ENCODE measurements at places on chromosomes 6 and 20.
A peak's percentile ranks its signal among the peaks of the same experiment; 100 is the strongest.

- DNase-seq = no peak
These were observed 62.3 kb downstream of the PAX1 start for GRCh38 chr20:21767739-21768223.

DNA sequence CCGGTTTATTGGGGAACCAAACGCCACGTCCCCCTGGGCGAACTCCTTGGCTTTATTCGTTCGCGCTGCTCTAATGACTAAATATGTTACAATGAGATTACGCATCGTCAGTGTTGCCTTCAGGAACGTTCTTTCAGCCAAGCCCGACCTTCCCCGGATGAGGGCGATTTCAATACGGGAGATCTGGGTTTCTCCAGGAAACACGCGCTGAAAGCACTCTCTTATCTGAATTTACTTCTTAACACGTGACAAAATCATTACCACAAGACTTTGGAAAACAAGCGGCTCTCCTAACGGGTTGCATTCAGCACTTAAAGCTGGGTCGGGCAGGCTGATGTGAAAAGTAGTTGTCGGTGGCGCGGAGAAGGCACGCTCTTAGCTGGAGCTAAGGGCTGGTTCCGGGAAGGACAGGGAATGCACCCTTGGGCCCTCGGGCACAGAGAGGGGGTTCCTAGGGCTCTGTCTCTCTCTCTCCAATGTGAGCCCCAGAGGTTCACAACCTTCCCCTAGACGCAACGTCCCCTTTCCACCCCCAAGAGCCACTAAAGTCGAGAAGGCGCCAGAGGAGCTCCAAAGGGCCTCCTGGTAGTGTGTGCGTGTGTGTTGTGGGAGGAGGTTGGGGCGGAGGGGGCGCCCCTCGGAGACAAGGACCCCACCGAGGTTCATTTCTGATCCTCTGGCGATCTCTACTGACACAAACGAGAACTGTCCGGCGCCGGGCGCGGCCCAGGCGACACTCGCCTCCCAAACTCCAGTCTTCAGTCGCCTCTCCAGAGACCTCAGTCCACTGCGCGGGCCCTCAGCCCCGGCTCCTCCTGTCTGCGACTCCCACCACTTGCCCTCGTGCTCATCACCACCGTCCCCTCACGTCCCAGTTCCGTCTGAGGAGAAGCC is 7.1 kb upstream of the NKX2-2 start:
- no peak for DNase-seq

DNA sequence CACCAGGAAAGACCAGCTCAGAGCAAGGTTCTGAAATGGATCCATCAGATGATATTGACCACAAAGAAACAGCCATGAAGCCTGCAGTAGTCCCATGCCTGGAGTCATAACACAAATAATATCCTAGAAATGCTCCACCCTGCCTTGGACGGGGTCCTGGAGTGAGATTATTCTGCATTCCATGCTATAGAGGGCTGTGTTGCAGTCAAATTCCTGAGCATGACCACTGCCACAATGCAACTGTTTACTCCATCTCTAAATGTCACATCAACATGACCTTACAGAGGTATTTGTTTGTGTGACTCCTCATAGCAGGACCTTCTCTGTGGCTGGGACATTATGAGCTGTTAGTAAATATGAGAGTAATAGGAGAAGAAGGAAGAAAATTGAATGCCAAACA is 257.5 kb upstream of the TCF21 start:
- DNase-seq = no peak

DNA sequence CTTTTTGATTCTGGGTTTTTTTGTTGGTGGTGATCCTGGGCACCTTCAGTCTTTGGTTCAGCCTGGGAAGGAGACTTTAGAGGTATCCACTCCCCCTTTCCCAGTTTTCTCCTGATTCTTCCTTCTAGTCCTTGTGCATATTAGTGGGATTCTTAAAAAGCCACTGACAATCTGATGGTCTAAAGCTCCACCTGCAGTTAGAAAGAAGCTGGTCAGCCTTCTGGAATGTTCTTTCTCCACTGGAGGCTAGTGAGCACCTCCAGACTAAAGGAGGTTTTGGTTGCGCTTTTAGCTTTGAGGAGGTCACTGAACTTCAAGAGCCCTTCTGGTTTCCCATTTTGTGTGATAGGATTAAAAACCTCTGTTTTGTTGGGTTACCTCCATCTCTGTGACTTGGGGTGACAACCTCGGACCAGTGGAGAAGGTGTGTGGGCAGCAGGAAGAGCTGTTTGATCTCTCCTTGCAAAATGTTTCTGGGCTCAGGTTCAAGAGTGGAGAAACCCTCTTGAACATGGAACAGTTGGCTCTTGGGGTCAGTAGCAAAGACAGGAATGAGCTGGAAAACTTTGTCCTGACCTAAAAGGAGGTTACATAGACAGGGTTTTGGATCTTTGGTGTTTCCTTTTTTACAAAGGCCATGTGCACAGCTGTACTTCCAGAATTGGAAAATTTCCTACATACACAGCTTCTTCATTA is 29.0 kb downstream of the JARID2 start:
- DNase-seq = no peak

- DNase-seq = no peak
These were observed 56.5 kb upstream of the ADGRF1 start for GRCh38 chr6:47098570-47098993.

DNA sequence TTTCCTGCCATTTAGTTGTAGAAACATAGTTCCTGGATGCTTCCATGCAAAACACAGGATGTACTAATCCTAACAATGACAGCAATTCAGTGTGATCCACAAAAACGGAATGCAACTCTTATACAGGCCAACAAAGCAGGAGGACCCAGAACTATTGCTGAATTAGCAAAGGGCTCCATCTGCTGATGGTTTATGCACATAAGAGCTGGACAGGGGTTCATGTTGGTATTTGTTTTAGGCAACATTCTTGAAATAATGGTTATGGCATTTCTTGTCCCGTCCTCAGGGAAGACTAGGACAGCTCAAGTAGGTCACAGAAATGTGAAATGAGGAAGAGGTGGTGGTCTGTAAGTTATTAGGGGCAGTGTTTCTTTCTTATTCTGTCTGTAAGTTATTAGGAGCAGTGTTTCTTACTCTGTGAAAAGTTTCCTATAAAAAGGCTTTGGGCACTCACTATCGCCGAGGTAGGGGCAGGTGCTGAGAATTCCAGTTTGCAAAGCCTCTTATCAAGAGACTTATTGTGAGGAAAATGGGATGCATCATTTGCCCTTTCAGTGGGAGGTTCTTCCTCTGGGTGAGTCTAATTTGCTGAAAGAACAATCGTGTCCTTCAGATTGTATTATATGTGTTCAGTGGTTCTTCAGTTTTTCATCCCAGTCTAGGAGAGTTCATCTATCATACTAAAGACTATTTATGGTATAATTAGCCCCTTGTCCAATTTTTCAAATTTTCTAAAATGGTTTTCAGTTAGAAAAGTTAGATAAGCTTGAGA is 171.1 kb downstream of the MCHR2 start:
- peak; percentile 48 for DNase-seq

DNA sequence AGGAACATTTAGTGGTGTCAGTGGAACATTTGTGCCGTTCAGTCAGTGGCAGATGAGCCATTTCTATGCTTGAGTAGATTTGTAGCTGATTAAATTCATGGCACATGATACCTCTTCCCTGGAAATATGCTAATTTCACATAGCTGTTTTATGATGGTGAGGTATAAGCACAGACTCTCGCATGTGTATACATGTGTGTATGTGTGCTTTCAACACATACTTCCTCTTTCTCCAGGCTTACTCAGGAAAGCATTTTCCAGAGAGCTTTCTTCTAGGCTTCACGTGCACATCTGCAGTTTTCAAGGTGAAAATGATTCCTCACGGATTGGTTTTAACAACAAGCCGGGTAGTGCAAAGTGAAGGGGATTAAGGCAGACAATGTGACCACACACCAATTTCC is 396.5 kb downstream of the HDGFL1 start:
- DNase-seq = no peak

GRCh38 chr6:8513174-8513573 is 77.8 kb upstream of the SLC35B3 start:
- no peak for DNase-seq

DNA sequence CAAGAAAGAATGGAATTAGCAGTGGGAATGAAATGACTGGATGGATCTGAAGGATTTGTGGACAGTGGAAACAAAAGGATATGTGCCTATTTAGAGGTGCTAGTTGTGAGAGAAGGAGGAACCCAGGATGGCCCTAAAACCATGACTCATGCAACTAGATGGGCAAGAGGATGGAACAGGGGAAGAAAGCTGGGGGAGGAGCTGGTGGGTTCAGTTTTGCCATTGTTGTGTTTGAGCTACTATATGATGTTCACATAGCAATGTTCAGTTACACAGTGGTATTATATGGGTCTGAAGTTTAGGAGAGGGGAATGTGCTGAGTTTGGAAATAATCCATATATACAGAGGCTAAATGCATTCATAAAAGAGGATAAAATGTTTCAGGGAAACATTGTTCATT is 125.7 kb upstream of the SSTR4 start:
- DNase-seq = no peak

DNA sequence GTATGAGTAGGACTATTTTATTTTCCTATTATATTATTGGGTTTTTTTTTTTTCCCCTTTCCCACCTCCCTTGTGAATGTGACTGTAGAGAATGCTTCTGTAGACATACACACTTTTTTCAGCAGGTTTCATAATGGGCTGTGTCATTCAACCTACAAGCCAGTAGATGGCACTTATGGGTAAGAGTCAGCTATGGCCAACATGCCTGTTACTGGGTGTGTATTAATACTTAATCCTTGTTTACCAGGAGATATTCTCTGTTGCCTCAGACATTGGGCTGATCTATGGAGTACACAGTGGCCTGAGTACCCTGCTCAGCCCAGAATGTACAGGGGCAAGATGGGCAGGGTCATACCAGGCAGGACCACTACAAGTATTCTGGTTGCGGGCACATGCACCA is 382.5 kb downstream of the EPHA7 start:
- no peak for DNase-seq

DNA sequence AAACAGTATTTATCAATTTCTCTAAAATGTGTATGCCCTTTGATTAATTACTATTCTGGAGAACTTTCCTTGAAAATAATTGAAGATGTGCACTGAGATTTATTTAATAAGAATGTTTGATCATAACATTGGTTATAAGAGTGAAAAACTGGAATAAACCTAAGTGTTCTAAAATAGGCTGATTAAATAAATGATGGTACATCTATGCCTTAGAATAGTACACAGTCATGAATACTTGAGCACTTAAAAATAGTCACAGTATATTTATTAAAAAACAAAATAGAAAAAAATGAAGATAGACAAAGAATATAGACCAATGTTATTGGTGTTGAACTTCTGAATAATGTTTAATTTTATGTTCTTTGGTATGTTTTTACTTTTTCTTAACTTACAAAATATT is 93.0 kb downstream of the ZNF217 start:
- no peak for DNase-seq

- no peak for DNase-seq
These were observed 164.1 kb downstream of the TAF4 start for GRCh38 chr20:61901392-61902220.

GRCh38 chr6:33967265-33967767 is 163.5 kb upstream of the MLN start:
- DNase-seq = no peak

GRCh38 chr6:5403609-5404008 is 142.3 kb downstream of the FARS2 start:
- no peak for DNase-seq

DNA sequence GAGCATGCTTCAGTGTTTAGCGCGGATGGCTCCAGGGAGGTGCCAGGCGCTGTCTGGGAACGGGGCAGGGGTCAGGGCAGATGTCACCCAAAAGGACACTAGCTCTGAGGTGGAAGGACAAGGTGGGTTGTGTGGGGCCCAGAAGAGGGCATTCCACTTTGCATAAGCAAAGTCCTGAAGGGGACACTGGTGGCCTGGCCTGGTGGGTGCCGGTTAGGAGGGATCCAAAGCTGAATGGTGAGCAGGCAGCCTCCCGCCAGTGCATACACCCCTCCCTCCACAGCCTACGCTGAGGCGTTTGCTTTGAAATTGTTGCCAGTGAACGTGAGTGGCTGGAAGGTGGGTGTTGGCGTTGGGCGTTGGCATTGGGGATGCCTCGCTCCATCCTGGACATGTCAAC is 192.1 kb downstream of the BMP7 start:
- DNase-seq = no peak

DNA sequence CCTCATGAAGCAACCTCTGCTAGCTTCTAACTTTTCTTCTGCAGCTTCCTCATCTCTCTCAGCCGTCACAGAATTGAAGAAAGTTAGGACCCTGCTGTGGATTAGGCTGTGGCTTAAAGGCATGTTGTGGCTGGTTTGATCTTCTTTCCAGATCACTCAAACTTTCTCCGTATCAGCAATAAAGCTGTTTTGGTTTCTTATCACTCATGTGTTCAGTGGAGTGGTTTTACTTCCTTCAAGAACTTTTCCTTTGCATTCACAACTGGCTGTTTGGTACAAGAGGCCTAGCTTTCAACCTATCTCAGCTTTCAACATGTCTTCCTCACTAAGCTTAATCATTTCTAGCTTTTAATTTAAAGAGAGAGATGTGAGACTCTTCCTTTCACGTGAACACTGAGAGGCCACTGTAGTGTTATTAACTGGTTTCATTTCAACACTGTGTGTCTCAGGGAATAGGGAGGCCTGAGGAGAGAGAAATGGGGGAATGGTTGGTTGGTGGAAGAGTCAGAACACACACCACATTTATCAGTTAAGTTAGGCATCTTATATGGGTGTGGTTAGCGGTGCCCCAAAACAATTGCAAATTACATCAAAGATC is 17.2 kb downstream of the ZSCAN23 start:
- no peak for DNase-seq

DNA sequence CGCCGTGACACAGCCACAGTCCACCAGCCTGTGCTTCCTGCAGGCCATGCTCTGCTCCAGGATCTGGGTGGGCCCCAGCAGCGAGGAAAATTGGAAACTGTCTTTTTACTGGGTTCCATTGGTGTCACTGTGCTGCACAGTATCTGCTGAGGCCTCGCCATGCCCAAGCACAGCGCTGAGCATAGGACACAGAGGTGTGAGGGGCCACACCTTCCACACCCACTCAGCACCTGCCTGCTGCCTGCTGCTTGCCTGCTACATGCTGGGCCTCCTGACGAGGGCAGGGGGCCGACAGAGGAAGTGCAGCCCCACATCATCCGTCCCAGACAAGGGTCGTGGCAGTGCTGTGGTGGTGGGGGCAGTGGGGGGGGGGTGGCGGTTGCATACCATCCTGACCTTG is 173.0 kb upstream of the THBS2 start:
- DNase-seq = no peak

Data from HFF-Myc (cell line).